ENCODE measurements at places on chromosomes 12 and 14.

DNA sequence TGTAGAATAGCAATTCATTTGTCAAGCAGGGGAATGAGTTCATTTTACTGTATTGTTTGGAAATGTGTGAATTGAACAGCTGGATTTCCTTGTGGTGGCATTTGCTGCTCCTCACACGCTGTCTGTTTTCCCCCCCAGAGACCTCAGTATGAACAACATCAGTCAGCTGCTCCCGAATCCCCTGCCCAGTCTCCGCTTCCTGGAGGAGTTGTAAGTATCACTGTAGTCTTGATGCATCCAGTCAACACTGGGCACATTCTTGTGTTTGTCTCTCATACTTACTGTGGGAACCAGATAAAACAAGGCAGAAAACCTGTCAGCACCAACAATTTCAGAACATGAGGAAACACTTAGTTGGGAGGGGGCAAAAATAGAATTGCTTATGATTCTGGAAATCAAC, 64.9 kb downstream of the LGR5 start:
- DNase-seq: no peak

DNA sequence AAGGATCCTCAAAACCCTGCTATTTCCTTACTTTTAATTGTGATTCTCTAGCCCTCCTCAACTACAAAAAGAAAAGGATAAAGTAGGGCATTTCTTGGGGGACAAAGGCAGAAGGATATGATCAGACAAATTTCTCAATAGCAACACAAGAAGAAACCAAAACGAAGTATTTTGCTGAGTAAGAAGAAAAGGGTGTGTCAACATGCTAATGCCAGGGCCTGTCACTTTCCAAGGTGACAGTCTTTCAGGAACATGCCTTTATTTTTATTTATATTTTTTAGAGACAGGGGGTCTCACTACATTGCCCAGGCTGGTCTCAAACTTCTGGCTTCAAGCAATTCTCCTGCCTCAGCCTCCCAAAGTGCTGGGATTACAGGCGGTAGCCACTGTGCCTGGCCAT, 39.8 kb downstream of the CBX5 start:
- DNase-seq: no peak

DNA sequence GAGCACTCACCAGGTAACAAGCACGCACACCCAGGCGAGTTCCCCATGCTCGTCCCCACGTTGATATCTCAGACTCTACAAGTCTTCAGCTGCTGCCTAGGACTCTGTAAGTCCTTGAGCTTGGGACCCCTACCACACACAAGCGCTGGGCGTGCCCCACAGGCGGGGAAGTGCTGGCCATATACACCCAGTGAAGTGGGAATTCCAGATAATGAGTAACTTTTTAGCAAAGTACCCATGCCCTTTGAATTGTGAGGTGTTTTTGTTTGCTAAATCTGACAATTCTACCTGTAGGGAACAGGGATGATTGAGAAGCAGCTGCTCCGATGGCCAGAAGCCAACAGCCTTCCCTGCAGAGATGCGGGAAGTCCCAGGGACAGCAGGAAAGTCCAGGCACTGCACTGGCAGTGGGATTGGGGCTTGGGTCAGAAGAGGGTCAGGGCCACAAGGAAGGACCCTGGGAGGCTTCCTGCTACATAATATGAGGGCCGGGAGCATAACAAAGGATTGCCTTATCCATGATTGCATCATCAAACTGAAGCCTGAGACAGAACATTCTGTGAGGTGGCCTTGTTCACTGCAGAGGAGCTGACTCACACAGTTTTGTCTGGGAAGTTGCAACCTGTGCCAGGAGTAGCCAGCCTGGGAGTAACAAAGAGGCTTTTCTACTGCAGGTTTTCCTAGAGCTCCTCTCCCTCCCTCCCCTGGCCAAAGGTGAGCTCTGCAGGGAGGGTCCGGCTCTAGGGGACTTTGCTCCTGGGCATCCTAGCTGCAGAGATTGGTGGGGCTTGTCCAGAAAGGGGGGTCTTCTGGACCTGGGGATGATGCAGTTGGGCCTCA, 13.2 kb upstream of the SERPINA3 start:
- DNase-seq: no peak

DNA sequence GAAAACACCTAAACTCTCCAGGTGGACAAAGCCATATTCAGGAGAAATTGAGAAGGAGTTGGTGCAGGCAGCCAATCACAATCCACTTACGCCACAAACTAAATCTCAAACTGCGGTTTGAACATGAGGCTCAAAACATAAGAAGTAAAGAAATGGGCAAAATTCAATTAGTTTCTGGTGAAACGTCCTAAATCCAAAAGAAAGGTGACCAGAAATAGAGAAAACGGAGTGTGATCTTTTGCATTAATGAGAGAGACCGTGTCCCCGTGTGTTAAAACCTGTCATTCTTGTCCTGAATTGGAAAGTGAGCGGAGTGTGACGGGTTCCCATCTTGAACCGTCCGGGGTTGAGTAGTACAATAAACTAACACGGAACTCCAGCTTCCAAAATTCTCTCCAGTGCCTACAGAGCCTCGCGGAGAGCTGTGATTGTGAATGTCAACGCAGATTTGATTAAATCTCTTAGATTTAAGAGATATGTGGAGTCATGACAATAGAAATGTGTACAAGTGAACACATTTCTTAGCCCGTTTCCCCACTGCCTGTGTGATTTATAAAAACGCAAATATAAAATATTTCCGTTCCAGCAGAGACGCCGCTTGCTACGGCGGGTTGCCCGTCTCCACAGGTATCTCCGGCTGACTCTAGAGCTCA, 595 bp upstream of the METAP2 start:
- no peak for DNase-seq

GRCh38 chr12:123397400-123397799, 13.5 kb downstream of the KMT5A start:
- no peak for DNase-seq

DNA sequence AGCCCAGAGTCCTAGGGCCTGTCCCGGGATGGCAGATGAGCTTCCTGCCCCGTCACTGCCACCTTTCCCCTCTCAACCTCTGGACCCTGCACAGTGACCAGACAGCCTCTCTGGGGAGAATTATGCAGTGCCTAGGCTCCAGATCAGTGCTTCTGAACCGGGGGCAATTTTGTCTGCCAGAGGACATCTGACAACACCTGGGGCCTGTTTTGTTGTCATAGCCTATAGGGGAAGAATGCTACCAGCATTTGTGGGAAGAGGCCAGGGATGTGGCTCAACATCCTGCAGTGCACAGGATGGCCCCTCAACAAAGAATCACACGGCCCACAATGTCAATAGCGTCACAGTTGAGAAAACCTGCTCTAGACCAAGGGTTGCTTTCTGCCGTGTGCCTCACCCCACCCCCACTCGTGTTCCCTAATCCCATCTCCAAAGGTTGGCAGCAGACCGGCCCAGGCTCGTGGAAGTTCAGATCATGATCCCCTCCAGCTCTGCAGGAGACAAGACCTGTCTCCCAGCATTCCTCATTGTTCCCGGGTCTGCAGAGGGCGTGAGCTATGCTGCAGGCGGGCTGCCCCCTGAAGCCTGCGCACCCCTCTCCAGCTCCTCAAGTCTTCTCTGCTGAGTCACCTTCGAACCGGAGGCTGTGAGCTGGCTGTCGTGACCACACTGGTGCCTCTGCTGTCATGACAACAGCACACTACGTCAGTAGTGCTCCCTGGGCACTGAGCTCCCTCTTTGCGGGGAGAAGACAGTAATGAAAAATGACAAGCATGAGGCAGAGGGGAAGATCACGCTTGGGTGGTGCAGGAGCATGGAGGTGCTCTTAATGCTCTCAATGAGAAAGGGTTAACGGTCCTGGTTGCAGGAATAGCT, 2.0 kb upstream of the GAPDH start:
- peak; percentile 79 for DNase-seq

Data from activated CD8-positive, alpha-beta memory T cell treated with anti-CD3 and anti-CD28 coated beads for 1 hour (primary cell).